HT-29 (cell line): ENCODE measurements at places on chromosomes 3 and 15.
A peak's percentile ranks its signal among the peaks of the same experiment; 100 is the strongest.

DNA sequence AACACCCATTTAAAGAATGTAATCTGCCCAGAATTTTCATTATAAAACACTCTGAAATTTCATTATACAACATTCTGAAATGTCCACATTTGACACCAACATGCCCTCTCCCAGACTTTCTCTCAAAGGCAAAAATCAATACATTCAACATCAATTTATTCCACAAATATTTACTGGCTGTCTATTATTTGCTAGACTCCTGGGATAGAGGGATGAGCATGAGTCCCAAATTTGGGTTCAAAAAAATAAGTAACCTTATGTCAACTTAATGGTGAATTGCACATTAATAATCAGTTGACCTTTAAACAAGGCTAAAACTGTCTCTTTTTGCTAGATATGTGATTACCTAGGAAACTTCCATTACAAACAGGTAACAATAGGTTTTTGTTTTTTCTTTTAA, 109.0 kb downstream of the SERPINI1 start:
- no peak for DNase-seq

- DNase-seq, result no peak
Observed at GRCh38 chr3:73813291-73813690, 188.6 kb upstream of the PDZRN3 start.

DNA sequence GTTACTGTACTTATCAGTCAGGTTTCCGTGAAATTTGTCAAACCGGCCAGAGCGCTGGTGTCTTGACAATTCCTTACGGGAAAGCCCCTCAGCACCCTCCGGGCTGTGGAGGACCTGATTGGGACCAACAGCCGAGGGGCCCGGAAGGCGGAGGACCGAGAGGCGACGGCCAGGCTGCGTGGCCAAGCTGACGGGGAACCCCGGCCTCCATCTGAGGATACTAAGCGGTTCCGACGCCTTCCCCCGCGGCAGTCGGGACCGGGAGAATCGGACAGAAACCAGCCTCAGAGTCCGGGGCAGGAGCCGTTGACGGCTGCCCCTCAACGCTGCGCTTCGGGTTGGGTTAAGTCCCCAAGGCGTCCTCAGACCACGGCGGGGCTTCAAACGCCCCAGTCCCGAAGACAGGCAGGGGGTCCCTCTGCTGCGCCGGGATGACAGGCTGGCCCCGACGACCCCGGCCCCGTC, 499 bp downstream of the ALDH1A2 start:
- DNase-seq, result no peak

- no peak for DNase-seq
Observed at GRCh38 chr3:144763878-144764454, 792.3 kb downstream of the DIPK2A start.

DNA sequence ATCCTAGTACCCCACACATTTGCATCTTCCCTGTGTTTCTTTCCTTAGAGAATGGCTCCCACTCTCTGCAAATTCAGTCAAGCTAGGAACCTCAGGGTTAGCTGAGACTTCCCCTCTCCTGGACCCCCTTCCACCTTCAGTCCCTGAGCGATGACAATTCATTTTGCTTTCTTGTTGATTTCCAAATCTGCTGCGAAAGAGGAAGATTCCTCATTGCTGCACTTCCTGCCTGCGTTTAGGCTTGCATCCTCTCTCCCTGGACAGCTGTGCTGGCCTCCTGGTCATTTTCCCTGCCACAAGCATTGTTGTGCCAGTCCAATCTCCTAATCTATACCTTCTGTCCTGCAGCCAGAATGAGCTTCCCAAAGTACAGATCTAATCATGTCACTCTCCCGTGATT, 12.3 kb upstream of the DGKG start:
- DNase-seq, result no peak

- DNase-seq, result no peak
Observed at GRCh38 chr3:184171562-184171961, 3.1 kb upstream of the AP2M1 start.

DNA sequence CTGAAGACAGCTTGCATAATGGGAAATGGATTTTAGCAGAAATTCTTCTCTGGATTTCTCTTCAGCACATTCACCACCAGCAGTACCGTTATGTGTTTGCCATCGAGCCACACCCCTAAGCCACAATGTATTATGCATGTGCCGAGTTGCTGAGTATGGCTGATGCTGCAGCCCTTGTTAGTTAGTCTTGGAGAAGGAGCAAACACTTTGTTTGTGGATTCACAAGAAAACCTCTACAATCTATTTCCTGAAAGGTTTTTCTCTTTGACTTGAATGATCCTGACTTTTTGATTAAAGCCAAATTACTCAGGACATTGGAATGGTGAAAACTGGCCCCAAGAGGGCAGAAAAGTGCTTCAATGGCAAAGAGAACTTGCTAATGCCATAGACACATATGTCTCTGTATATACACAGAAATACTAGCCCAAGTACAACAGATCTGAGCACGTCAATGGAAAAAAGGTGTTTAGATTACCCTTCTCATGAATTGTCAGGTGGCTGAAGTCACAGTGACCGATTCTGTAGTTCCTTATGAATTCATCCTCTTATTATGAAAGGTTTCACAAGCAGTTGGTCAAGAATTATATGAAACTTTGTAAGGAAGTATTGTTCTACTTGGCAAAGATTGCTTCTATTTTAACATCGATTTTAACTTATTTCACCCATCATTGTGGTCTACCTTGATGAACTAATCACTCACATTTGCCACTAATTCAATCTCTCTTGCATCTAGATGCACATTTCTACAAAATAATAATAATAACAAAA, 103.0 kb downstream of the P3H2 start:
- peak; percentile 74 for DNase-seq

- DNase-seq, result no peak
Observed at GRCh38 chr3:131279577-131279976, 102.0 kb upstream of the NUDT16 start.

DNA sequence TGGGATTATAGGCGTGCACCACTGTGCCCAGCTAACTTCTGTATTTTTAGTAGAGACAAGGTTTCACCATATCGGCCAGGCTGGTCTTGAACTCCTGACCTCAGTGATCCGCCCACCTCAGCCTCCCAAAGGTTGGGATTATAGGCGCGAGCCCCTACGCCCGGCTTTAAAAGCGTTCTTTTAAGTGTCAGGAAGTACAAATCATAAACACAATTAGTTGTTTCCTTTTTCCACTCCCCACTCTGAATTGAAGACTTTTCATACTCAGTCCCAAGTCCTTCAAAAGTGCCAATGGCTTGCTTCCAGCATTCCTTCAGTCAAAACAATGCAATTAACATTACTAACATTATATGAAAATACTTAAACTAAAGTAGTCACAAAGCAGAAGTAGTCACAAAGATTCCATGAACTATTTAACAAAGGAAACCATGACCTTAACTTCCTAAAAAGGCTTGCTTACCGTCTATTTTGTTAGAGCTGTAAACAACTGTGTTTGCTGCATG, 8.1 kb downstream of the WDR82 start:
- DNase-seq, result no peak

DNA sequence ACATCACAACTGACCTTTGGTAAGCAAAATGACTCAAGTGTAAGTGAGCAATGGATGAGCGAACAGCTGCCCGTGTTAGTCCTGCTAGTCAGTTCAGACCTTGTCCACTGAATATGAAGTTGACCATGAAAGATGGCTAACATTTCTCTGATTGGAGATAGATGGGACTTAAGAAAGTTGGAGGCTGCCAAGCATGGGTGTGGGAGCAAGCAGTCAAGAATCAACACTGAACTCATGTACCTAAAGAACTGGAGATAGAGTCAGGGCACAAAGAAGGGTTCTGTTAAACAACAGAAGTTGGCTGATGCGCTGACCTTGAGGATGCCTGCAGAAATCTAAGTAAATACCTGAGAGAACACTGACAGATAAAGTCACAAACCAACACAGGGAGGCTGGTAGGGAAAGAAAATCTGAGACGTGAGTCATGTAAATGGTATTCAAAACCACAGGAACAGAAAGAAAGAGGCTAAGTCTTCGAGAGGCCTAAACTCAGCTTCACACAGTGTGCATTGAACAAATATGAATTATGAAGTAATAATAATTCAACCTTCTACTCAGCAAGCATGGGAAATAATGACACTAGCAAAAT, 30.7 kb upstream of the ANPEP start:
- DNase-seq, result peak; percentile 73

GRCh38 chr3:88025001-88025552, 33.7 kb downstream of the CGGBP1 start:
- DNase-seq, result no peak

DNA sequence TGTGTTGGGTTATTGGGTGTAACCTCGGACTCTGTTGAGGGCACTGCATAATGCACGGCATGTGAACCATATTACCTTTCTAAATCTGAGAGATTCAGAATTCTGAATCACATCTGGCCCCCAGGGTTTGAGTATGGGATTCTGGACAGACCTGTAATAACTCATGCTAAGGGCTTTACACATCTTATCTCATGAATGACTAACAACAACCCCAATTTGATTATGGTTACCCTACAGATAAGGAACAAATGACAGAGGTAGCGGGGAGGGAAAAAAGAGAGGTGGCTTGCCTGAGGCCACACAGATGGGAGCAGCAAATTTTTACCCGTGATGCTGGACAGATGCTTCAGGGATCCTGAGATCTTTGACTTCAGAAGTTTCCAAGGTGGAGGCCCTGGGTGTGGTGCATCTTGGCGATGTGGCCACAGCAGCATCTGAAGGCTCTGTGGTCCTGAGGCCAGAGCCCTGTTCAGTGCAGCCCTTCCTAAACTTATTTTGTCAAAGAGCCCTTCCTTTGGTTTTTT, 43.8 kb downstream of the POMGNT2 start:
- no peak for DNase-seq

DNA sequence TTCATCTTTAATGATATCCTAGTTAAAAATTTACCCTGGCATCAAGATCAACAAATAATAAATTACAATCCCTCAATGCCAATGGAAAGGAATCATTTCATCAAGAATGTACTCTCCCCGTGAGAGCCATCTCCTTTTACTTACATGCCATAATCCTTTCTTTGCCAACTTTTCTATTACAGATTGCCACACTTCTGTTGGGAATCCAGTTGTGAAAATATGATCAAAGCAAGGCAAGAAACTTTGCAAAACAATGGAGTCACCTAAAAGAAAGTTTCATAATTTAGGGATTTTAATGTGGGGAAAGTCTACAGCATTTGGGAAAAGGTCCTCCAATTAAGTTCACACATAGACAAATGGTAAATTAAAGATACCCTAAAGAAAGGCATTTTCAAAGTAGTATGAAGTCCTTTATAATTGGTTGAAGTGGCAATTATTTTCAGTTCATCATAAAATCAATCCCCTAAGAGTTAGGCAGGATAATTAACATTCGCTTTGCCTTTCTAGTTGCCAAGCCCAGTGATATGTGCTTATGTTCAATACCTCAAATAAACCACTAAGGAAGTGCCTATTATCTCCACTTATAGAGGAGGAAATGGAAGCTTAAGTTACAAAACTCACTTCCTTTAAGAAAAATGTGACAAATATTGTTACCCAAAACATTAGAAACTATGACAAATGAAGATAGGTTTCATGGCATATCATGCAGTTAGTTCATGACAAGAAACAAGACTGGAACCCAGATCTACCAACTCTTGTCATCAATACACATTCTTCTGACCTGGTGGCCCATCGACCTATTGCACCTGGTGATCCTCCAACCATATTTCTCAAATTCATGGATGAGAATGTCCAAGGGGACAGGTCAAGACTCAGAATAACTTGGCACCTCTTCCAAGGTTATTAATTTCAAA, 49.1 kb downstream of the TRANK1 start:
- no peak for DNase-seq

- DNase-seq, result no peak
Observed at GRCh38 chr15:32794973-32795372, 77.2 kb downstream of the GREM1 start.

- DNase-seq, result no peak
Observed at GRCh38 chr15:73749533-73749932, 3.6 kb downstream of the INSYN1 start.

DNA sequence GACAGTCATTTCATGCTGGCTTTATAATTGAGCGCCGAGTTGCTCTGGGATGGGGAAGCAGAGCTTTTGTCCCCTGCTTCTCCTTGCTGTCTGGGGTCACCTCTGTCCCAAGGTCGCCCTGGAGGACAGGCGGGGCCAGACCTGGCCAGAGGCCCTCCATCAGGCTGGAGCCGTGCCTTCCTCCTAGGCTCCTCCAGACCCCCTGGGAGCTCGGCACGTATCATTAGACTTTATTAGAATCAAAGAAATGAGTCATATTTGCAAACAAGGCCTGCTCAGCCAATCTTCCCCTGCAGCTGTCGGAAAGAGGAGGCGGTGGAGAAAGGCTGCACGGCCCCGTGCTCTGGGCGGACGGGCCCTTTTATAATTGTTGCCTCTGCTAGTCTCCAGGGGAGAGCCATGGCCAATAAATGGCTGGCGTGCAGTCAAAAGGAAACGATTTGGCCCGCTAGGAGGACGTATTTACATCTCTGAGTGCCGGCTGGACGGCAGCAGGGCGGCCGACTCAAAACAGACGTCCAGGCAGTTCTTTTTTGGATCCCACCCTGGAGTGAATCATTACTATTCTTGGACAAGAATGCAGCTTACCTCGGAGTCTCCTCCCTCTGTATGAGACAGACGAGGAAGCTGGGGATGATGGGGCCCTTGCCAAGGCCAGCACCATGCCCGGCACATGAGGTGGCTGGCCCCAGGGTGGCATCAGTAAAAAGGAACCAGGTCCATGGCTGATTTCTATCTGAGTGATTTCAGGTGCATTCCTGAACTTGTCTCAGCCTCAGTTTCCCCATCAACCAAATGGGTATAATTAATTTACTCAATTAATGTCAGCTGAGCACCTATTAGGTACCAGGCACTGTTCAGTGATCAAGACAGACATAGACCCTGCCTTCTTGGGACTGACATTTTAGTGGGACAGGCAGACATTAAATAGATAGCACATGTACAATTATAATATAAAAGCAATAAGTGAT, 50.6 kb downstream of the SLC6A6 start:
- peak; percentile 85 for DNase-seq

- no peak for DNase-seq
Observed at GRCh38 chr3:108396336-108396735, 100.0 kb downstream of the HHLA2 start.

- DNase-seq, result no peak
Observed at GRCh38 chr3:157390713-157391515, 45.7 kb upstream of the PTX3 start.

- DNase-seq, result no peak
Observed at GRCh38 chr3:141392897-141393734, 24.8 kb downstream of the ZBTB38 start.
